ENCODE measurements at places on chromosomes 7 and 10.

DNA sequence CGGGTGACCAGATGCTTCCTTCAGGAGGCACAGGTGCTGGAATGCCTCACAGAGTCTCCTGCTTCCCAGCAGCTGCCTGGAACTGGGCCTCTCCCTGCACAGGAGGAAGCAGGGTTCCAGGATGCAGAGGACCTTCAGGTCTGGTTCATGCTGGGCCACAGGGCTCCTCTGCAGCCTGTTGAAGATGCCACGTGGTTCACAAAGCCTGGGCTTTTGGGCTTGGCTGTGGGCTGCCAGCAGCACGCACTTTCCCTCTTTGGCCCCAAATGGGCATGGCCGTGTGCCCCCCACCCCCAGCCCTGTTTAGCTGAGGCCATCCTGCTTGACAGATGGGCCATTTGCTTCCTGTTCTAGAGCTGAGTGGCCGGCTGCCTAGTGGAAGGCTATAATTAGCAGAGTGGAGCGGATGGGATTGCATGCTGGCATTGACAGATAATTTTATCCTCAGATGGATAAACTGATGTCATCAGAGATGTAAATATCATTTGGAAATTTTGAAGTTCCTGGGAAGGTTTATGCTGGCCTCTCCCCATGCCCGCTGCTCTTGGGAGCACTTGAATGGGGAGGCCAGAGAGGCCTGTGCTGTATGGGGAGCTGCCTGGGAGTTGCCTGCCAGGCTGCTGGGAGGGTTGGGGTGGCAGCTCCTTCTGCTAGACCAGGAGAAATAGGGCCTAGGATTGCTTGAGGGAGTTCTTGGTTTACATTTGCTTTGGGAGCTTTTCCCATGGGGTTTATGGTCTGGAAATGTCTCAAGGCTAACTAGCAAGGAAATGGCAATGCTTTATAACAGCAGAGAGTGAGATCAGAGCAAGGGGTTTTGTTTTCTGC, 28.2 kb downstream of the TSPAN15 start:
- DNase-seq = no peak

DNA sequence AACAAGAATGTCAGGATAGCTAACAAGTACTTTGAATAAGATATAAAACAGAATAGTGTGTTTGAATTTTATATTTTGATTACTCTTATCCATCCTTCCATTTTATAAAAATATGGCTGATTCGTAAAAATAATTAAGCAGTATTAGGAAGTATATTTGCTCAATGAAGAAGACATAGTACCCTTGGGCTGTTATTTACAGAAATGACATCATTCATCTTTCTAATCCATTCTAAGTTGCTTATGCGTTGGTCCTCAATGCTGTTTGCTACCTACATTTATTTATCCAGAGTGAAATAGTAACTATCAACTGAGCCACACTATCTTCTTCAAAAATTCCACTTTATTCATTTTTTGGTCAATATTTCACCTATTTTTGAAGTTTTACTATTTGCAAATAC, 2.1 kb upstream of the ZNF804B start:
- no peak for DNase-seq

- DNase-seq = no peak
Observed at GRCh38 chr10:125761961-125762360, 13.7 kb downstream of the MMP21 start.

- DNase-seq = no peak
Observed at GRCh38 chr10:74363727-74364126, 212.7 kb downstream of the ADK start.

GRCh38 chr10:7426349-7426748, 15.5 kb upstream of the SFMBT2 start:
- DNase-seq = no peak
